ENCODE measurements at places on chromosomes 2 and 18.

DNA sequence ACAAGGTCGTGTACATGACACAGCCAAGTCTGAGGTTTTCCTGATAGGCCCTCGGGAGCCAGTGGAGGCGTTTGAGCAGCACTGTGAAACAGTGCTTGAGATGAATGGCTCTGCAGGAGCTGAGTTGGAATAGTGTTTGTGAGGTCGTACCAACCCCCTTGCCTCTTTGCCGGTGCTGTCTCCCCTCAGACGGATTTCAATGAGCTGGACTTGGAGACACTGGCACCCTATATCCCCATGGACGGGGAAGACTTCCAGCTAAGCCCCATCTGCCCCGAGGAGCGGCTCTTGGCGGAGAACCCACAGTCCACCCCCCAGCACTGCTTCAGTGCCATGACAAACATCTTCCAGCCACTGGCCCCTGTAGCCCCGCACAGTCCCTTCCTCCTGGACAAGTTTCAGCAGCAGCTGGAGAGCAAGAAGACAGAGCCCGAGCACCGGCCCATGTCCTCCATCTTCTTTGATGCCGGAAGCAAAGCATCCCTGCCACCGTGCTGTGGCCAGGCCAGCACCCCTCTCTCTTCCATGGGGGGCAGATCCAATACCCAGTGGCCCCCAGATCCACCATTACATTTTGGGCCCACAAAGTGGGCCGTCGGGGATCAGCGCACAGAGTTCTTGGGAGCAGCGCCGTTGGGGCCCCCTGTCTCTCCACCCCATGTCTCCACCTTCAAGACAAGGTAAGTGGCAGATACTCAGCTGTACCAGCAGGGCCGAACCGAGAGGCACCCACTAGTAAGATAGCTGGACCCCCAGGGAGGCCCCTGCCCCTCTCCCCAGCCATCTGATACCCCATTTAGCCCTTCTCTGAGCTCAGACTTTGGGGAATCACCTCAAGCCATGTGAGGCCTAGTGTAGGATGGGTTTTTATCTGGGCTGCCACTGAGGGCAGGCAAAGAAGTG lies 83.1 kb downstream of the EPAS1 start:
- DNase-seq = no peak

DNA sequence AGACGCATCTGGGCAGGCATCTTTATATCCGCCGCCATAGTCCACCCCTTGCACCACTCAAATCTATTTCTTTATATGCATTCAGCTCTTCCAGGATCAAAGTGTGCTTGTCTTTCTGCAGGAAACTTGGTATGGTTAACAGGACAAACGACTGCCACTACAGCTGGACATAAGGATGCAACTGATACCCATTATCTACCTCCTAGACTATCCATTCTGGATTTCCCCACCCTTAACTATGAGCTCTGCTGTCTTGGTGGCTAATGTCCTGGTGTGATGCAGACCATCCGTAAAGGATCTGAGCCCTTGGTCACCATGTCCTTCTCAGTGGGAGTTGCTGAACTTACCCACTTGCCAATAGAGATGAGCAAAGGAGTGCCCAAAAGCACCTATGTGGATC lies 40.1 kb upstream of the SPATS2L start:
- DNase-seq = no peak

- no peak for DNase-seq
These were observed 49.6 kb downstream of the KIF5C start for GRCh38 chr2:148924514-148925178.

GRCh38 chr2:66379473-66379872 lies 55.5 kb upstream of the MEIS1 start:
- DNase-seq = no peak
